ENCODE measurements at places on chromosomes 3 and 15.

GRCh38 chr3:10770547-10770946, 45.5 kb upstream of the SLC6A11 start:
- no peak for DNase-seq

GRCh38 chr3:71786217-71786549, 1.2 kb upstream of the PROK2 start:
- DNase-seq: no peak

DNA sequence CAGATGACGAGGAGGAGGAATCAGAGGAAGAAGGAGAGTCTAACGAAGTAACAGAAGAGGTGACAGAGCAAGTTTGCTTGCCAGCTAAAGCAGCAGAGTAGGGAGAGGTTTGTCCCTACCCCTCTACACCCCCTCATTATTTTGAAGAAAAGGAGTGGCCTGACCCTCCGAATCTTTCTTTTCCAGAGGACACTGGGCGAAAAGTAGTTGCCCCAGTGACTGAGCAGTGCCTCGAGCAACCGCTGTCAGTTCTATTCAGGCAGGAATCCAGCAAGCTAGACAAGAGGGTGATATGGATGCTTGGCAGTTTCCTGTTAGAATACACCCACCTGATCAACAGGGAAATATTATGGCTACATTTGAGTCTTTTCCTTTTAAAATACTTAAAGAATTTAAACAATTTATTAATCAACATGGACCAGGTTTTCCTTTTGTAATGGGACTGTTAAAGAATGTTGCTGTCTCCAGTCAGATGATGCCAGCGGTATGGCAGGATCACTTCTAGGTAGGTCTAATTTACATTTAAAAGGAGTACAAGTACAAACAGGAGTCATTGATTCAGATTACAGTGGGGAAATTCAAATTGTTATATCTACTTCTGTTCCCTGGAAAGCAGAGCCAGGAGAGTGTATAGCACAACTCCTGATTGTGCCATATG, 31.9 kb upstream of the ACVR2B start:
- DNase-seq: no peak

DNA sequence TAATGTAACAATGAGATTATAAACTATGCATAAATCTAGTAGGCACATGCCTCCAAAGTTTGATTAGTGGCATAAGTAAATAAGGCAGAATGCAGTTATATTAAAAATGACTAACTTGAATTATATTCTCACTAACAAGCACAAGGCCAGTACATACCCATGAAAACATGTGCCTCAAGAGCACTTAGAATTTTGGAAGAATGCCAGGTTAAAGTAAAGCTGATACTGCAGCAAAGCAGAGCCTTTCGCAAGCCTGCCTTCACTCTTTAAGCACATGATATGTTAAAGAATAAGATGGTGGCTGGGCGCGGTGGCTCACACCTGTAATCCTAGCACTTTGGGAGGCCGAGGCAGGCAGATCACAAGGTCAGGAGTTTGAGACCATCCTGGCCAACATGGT, 49.0 kb downstream of the KBTBD12 start:
- peak; percentile 43 for DNase-seq

DNA sequence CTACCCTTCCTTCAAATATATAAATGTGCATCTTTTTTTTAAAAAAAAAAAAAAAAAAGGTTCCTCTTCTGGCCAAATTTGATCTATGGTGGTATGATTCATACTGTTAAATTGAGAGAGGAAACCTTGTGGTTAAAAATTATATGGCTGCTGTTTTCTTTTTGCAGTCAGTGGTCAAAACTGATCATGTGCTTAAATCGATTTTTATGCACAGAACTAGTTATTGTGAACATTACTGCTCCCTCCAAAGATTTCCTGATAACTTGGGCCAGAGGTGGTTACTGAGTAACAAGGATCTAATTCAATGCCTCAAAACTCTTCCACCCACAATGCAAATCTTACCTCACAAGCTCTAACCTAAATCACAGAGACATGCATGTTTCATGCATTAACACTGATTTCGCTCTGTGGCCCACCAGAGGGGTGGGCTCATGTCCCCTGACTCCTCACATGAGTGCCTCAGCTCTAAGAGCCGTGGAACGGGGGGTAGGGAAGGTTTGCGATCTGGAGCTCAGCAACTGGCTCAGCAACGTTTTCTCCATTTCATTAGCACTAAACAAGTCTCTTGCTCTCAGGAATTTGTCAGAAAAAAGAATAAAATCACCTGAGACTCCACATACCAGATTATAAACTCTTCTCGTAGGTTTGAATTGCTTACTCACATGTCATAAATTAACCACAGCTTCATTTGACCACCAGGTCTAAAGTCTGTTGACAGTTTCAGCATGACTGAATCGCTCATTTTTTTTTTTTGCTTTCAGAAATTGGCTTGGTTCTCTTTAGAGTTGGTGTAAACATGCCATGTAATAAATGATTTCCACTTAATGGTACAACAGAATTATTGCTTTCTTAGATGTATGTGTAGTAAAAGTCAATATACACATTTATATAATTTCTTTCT, 280.4 kb downstream of the CD47 start:
- DNase-seq: no peak

GRCh38 chr3:51274052-51274451, 111.0 kb upstream of the MANF start:
- no peak for DNase-seq

GRCh38 chr3:124768812-124769211, 38.6 kb downstream of the UMPS start:
- DNase-seq: no peak

DNA sequence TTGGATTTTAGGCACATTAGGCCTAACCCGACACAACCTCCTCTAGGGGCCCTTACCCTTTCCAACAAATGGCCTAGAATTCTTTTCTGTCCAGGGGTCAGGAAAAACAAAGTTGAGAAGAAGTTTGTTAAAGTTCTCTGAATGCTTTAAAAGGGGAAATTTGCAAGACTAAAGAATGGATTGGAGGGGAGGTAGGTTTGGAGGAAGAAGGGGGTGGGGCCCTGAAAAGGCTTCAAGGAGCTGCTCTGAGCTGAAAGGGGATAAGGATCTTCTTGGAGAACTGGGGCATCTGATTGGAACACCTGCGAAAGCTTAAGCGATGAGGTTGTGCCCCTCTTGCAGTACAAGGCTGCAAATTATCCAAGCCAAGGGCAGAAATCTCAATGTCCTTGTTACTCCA, 3.9 kb upstream of the SENP2 start:
- DNase-seq: no peak

- DNase-seq: no peak
Observed at GRCh38 chr3:178238179-178238578, 298.1 kb upstream of the KCNMB2 start.

GRCh38 chr3:107978131-107979055, 112.4 kb downstream of the CD47 start:
- peak; percentile 18 for DNase-seq

- no peak for DNase-seq
Observed at GRCh38 chr3:177353140-177353539, 155.9 kb upstream of the TBL1XR1 start.

DNA sequence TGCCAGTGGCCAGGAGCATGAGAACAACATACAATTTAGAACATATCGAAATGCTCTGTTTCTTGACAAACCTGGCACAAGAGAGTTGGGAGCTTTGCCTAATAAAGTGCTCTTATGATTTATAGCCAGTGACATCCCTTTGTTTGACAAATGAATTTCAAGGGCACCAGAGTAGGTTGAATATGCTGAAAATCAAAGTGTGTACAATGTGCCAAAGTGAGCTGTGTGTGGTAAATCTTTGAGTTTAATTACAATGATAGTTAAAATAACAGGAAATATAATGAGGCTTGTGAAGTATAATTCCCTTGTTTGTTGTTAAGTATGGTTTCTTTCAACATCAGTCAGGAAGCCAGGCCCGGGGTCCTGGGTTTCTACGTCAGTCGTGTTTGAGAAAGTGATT, 211.9 kb downstream of the EBLN2 start:
- DNase-seq: peak; percentile 5

All from NCI-H446 treated with DMSO at 0.1 percent for 48 hours (cell line).